Naive thymus-derived CD8-positive, alpha-beta T cell (primary cell): ENCODE measurements at places on chromosomes 1 and 21.

GRCh38 chr1:219322766-219323165 lies 149.1 kb downstream of the LYPLAL1 start:
- DNase-seq, result no peak

- DNase-seq, result no peak
Measured at GRCh38 chr1:160413716-160414115, 13.4 kb downstream of the VANGL2 start.

DNA sequence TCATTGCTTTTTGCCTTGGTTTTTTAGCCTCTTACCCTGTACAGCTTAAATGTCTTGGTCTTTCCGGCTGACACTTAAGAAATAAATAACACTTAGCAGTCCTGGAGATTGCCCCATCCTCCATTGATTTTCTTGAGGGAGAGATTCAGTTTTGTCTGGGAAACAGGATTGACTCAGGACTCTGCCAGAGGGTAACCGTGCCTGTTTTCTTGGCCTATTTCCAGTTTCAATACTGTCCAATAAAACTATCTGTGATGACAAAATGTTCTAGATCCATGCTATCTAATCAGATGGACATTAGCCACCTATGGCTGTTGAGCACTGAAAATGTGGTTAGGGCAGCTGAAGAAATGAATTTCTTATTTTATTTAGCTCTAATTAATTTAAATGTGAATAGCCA lies 216.1 kb downstream of the DUSP10 start:
- no peak for DNase-seq

DNA sequence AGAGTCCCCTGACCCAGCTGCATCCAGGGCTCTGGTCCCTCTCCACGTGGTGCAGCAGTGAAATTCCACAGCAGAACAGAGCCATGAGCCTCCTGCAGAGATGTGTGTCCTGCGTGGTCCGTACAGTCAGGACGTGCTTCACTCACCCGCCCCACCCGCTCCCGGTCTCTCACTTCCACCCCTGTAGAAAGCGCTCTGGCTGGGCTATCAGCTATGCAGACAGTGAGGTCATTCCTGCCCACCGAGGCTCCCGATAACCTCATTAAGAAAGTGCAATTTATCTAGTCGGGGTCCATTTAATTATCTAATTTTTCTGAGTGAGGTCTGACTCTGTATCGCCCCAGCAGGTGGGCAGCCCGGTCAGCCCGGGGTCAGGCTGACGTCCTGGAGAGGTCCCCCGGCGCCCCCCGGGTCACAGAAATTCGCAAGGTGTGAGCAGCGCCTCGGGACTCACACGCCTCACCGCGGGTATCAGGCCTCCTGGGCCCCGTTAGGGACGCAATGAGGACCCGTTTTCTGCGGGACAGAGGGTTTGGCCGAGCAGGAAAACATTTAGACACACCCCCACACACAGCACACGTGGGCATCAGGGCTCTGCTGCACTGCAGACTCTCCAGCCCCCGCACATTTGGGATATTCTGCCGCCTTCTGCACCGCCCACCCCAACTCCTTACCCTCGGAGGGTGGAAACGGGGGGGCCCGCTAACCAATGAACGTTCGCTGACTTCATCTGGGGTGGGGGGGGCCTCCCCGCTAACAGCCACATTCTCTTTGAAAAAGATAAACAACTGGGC lies 76.7 kb downstream of the PRDM16 start:
- DNase-seq, result no peak

GRCh38 chr21:25953659-25954058 lies 216.9 kb downstream of the APP start:
- DNase-seq, result no peak

GRCh38 chr21:14942801-14943490 lies 121.9 kb downstream of the NRIP1 start:
- DNase-seq, result no peak

DNA sequence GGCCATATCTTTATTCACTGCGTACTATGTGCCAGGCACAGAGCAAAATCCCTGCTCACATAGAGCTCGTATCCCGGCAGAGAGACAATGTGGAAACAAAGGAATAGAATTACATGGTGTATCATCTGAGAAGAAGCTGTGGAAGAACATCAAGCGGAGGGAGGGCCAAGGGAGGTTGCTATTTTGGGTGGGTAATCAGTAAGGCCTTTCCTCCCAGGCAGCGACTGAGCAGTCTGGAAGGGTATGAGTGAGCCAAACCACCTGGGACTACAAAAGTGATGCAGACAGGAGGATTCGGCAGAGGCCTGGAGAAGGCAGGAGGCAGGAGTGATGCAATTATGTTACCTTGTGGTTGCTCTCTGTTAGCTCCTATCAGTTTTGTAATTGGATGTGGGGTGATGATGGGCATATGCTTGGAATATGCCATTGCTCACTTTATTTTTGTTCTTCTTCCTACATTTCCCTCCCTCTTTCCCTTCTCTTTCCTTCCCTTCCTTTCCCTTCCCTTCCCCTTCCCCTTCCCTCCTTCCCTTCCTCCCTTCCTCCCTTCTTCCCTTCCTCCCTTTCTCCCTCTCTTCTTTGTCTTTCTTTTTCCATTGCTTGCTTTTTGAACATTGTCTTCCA lies 172.9 kb downstream of the DISC1 start:
- no peak for DNase-seq

DNA sequence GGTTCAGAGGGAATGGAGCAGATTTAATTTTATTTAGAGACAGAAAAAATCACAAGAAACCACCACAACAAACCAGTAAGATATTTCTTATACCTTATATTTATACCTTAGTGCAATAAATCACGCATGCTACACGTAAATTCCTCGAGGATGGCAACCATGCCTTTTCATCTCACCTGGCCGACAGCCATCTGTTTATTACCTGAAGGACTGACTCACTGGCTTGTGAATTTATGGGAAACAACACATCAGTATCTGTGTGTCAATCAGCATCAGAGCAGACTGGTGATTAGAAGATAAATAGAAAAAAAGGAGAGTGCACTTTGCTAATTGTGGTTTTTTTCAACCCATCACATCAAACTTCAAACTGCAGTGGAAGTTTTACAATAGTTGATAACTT lies 58.4 kb downstream of the S1PR1 start:
- no peak for DNase-seq

- DNase-seq, result no peak
Measured at GRCh38 chr1:155192346-155193274, 15.1 kb downstream of the THBS3 start.

- no peak for DNase-seq
Measured at GRCh38 chr1:22806584-22806983, 95.9 kb downstream of the EPHB2 start.

GRCh38 chr21:43341378-43342161 lies 85.4 kb downstream of the SIK1 start:
- no peak for DNase-seq

DNA sequence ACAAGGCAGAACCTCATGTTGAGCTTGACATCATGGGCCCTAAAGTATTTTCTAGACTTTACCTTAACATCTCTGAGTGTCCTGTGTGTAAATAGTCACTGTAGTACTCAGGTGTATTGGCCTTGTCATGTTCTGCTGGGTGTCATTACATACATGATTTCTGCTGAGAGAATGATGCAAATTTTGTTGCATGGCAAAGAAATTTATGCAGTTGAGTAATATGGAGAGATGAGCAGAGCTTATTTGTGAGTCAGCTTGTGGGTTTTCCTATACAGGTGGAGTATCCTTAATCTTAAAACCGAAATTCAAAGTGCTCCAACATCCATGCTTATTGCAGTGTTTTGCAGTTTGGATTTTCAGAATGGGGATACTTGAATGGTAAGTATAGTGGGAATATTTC lies 36.6 kb downstream of the RGL1 start:
- no peak for DNase-seq

- no peak for DNase-seq
Measured at GRCh38 chr21:46443910-46444309, 14.8 kb upstream of the DIP2A start.

- DNase-seq, result no peak
Measured at GRCh38 chr1:11054666-11055065, 5.2 kb downstream of the SRM start.

GRCh38 chr1:25971066-25971810 lies 26.6 kb downstream of the PAFAH2 start:
- peak; percentile 67 for DNase-seq

- no peak for DNase-seq
Measured at GRCh38 chr1:78237364-78237916, 191.7 kb downstream of the GIPC2 start.

DNA sequence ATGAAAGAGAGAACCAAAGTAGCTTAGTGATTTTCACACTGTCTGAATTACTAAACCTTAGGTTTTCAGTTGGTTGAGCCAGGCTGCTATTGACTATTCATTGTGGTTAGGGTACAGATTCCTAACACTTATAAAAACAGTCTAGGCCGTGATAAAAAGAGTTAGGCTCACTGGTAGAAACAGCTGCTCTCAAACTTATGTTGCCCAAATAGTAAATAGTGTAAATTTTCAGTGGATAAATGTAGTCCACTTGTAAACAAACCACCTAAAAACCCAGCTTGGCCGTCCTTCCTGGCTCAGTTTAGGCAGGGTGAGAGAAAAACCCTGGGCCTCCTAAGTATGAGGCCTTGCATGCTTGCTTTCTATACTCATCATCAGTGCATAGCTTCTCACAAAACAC lies 34.9 kb downstream of the ARID1A start:
- DNase-seq, result no peak

DNA sequence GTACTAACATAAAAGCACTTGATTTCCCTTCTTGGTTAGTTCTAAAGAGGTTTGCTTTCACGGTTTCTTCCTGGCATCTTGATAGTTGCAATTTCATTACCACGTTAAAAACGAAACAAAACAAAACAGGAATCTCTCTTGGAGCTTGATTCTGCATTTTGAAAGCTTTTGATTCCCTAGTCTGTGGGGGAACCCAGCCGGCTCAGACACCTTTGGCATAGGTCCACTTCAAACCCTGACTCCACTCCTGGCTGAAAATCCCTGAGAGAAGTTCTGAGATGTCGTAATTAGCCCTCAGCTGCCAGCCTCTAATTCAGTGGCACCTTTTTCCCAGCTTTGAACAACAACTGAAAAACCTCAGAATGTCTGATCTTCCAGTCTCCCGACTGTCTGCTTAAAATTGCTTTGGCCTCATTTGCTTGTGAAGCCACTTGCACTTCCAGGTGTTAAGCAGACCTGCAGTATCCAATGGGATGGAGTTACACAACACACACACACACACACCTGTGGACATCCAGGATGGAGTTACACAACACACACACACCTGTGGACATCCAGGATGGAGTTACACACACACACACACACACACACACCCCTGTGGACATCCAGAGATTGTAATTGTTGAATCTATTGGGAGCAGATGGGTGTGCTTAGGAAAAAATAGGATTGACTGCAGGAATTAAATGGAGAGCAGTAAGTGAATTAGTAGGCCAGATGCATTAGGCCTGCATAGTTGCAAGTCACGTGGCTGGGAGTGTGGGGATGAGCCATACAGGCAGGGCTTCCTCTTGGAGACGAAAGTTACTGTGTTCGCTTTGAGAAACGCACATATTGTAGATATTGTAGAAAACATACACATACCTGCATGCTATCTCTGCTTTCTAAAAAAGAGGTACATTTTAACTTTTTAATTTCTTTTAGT lies 285.6 kb upstream of the FMN2 start:
- no peak for DNase-seq
